ENCODE measurements at places on chromosomes 4 and X. TPM values are rescaled to one million over a fixed set of nuclear protein-coding genes. Genes with fewer than 3 reads are reported as not detected.

The NMU gene
- not detected for total RNA-seq

The NDNF gene
- 0.18 TPM for total RNA-seq

The CFI gene
- 6.9 TPM for total RNA-seq

The CFP gene
- total RNA-seq = 0.14 TPM
